ENCODE measurements at places on chromosomes 2 and 18.

DNA sequence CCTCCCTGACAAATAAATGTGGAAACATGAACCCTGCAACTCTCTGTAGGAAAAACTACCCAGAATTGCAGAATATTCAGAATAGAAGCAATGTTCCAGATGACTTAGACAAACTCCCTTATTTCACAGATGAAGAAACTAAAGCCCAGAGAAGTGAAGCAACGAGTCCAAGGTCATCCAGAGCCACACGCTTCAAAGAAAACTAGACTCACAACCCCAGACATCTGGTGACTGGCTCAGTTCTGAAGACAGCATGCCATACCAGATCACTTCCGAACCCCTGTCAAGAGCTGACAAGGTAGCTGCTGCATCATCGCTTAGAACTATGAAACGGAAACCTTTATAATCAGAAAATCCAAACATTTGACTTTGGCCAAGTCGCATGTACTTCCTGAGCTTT, 101.3 kb downstream of the PID1 start:
- DNase-seq = no peak

DNA sequence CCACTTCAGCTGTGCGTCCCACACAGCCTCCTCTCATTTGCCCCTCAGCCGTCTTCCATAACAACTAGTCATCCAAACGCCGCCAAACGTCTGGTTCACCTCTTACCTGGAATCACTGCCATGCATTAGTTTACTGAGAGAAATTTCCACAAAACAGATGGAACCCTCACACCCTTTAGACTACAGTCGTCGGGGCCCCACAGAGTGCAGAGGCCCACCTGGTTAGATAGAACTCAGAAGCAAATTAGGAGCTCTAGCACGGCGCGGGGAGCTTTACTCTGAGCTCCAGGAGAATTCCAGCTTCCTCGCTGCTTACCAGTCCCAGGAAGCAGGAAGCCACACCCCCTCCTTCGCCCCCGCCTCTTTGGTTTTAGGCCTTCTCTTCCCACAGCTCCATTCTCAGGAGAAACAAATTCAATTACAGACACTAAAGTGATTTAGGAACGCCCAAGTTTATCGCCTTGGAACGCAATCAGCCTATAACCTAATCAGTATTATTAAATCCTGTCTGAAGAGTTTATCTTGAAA, 9.4 kb downstream of the RNU2-63P start:
- DNase-seq = no peak

DNA sequence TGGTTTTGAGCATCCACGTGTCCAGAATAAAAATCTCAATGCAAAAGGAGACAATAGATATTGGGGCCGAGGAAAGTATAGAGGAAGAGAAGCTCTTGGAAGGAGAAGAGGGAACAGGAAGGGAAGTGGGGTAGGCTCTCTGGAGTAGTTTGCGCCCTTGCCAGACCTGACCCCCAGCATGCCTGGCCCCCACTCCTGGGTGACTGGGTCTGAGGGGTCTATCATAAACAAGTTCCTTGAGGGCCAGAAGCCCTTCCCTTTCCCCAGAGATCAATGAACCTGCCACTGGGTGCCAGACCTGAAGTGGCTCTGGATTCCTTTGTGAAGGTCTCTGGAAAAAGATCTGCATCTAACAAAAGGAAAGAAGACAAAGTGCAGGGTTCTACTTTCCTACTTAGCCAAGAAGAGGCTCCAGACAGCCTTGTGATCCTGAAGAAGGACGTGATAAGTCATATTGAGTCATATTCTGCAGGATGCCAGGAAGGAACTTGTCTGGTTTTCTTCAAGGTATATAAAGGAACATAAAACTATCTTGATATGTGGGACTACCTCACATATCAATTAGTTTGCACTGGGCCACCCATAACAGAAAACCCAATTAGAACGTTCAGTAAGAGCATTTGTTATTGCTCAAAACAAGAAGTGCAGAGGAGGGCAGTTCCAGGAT, 18.7 kb upstream of the ATOH8 start:
- DNase-seq = no peak

- DNase-seq = no peak
Measured at GRCh38 chr2:65999796-66000195, 435.1 kb upstream of the MEIS1 start.

DNA sequence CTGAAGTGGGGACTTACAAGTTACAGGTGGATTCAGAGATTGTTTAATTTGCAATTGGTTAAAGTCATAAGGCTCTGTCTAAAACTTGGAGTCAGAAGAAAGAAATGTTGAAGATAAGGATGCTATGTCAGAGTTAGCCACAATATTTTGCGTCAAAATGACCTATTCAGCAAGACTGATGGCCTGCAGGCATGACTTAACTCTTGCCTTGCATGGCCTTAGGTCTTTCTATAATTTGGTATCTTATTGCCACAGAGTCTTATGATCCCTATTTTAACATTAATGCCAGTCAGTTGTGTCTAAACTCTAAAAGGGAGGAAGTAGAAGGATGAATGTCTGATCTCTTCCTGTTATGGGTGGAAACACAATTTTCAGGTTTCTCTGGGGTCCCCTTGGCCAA, 5.2 kb upstream of the COMMD1 start:
- DNase-seq = no peak

DNA sequence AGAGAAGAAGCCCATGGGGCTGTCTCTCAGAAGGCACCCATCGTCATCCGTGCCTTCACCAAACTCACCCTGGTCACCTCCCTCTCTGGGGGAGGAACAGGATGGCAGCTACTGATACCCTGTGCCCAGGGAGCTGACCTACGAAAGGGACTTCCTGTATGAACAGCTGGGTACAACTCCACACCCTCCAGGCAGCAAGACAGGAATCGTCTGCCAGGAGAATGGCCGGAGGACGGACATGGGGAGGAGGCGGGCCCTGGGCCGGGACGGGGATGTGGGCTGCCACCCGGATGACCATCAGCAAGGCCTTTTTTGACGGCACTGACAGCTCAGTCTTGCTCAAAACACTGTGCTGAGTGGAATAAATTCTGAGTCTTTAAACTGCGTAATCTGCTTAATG, 243.6 kb downstream of the HDAC4 start:
- no peak for DNase-seq

GRCh38 chr2:215104226-215104625, 34.2 kb downstream of the ABCA12 start:
- no peak for DNase-seq

DNA sequence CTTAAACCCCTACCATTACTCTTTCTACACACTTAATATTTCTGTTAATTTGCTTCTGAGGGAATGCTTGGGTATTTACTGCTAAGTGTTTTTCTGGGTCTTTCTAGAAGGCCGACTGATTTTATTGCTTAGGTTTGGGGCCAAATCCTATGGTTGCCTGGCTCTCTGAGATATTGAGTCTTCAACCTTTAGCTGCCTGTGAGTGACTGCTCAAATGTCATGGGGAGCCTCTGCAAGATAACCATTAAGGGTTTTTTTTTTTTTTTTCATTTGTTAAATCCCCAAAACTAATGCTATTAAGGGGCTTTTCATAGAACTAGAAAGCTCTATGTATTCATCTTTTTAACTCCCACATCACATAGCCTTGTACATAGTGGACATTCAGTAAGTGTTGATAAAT, 5.0 kb downstream of the OSBPL6 start:
- DNase-seq = no peak

GRCh38 chr2:144456680-144457079, 63.2 kb downstream of the ZEB2 start:
- DNase-seq = no peak

DNA sequence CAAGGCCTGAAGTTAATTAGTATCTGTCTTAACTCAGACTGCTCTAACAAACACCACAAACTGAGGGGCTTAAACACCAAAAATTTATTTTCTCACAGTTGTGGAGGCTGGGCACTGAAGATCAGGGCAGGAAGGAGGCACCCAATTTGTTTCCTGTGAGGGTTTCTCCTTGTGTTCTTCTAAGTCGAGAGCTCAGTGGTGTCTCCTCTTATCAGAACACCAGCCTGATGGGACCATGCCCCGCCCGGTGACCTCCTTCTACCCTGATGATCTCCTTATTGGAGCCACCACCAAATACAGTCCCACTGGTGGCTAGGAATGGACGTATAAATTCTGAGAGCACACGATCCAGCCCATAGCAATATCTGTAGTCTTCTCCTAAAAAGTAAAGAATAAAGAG, 20.5 kb downstream of the TMEM18 start:
- no peak for DNase-seq

- no peak for DNase-seq
Measured at GRCh38 chr18:22074282-22075070, 94.9 kb upstream of the GATA6 start.

GRCh38 chr2:173625315-173625714, 270.6 kb downstream of the CDCA7 start:
- DNase-seq = no peak

DNA sequence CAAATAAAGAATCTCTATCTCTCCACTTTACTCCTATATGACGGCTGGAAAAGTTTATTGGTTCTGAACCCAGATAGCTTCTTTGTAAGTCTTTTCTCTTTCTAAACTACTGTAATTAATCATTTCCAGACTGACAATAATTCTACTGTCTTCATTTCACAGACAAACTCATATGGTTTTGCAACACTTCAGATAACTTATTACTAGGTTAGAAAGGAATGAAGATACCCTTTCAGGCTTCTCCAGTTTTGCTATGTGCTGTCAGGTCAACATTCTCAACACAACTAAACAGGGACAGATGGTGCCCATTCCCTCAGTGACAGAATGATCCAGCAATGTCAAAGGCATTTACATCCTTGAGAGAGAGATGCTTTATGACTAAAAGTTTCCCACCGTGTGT, 198.5 kb upstream of the ITGA4 start:
- DNase-seq = no peak

DNA sequence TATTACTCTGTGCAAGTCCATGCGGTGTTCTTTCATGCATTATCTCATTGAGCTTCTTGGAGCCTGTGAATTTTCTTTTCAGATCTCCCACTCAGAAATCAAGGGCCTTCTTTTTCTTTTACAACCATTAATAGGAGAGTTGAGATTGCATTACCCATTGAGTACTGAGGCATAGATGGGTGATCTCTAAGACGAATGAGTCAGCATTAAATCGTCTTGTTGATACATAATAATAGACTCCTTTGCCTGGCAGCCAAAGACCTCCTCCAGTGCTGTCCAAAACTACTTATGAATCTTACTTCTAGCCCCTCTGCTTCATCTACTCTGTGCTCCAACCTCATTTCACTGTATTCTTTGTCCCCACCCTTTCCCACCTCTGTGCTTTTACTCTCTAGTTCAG, 180.5 kb downstream of the AGPS start:
- DNase-seq = no peak

DNA sequence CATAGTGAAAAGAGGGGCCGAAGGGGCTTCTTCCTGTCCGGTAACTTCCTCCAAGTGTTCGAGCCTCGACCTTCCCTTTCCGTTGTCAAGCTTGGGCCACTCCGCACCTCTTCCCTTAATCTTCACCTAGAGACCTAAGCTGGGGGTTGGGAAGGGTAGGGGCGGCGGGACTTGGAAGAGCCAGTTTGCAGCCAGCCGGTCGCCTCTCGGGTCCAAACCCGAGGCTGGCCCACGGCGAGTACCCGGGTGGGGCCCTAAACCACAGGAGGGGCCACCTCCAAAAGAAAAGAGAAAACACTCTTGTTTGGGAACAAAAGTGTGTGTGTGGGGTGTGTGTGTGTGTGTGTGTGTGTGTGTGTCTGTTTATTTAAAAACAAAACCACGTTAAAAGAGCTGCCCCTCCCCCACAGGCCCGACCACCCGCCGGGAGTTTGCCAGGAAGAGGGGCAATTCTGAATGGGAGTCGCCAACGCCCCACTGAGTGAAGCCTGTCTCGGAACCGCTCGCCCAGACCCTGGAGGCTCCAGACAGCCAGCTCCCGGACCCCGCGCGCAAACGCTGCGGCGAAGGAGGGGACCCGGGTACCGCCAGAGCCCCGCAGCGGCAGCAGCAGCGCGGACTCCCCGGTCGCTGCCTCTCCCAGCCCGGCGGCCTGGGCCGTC, 488 bp upstream of the RHOB start:
- no peak for DNase-seq

GRCh38 chr18:61770279-61770678, 122.5 kb downstream of the RNF152 start:
- DNase-seq = no peak

DNA sequence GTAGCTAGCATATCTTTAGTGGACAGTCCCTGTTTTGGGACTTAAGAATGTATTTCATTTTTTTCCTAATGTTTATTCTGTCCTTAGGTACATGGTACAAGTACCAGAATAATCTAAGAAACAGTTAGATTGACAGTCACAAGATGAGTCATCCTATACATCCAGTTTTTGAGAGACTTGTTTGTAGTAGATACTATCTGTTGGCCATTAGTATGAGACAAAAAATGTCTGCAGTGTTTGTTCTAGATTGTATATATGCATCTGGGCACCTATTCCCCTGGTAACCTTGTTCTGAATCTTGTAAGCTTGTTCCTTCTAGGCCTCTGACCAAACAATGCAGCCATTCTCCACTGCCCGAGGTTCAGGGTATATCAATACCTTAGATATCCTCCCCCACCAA, 1343.5 kb downstream of the SUCLG1 start:
- DNase-seq = no peak

DNA sequence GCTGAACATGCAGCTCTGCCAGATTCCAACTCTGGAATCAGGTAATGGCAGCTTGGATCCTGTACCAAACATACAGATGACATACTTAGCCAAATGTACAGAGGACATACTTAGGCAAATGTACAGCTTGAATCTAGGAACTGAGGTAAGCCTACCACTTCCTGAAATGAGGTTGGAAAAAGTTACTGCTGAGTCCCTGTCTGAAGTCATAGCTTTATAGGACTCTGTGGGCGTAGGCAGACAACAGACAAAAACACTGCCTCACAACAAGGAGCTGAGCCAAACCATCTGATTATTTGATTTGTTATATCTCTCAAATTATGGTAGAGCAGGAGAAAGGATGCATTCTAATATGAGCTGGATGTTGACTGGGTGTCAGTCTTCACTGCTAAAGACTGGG, 290.2 kb upstream of the TCF4 start:
- no peak for DNase-seq

DNA sequence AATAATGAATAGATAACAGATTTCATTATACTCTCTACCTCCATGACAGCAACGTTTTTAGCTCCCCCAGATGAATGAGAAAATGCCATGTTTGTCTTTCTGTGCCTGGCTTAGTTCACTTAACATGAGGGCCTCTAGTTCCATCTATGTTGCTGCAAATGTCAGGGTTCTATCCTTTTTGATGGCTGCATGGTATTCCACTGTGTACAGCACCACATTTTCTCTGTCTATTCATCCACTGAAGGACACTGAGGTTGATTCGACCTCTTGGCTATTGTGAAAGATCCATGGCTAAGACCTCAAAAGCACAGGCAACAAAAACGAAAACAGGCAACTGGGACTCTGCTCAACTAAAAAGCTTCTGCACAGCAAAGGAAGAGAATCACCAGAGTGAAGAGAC, 264.6 kb downstream of the HDAC4 start:
- no peak for DNase-seq

GRCh38 chr2:135225781-135226180, 173.7 kb downstream of the RAB3GAP1 start:
- DNase-seq = no peak

GRCh38 chr2:56749152-56749752, 565.5 kb downstream of the CCDC85A start:
- no peak for DNase-seq
